ENCODE measurements at places on chromosomes 2 and 18.

GRCh38 chr2:197324801-197325200 is 14.2 kb upstream of the ANKRD44 start:
- DNase-seq, result no peak

GRCh38 chr18:30908381-30908780 is 134.2 kb downstream of the DSC3 start:
- no peak for DNase-seq

GRCh38 chr2:147789720-147790119 is 55.1 kb upstream of the ACVR2A start:
- no peak for DNase-seq

GRCh38 chr2:200968735-200969134 is 5.3 kb upstream of the ORC2 start:
- DNase-seq, result no peak

- DNase-seq, result no peak
Measured at GRCh38 chr2:227503433-227504406, 31.8 kb downstream of the AGFG1 start.

- no peak for DNase-seq
Measured at GRCh38 chr2:46315103-46315890, 18.1 kb downstream of the EPAS1 start.

DNA sequence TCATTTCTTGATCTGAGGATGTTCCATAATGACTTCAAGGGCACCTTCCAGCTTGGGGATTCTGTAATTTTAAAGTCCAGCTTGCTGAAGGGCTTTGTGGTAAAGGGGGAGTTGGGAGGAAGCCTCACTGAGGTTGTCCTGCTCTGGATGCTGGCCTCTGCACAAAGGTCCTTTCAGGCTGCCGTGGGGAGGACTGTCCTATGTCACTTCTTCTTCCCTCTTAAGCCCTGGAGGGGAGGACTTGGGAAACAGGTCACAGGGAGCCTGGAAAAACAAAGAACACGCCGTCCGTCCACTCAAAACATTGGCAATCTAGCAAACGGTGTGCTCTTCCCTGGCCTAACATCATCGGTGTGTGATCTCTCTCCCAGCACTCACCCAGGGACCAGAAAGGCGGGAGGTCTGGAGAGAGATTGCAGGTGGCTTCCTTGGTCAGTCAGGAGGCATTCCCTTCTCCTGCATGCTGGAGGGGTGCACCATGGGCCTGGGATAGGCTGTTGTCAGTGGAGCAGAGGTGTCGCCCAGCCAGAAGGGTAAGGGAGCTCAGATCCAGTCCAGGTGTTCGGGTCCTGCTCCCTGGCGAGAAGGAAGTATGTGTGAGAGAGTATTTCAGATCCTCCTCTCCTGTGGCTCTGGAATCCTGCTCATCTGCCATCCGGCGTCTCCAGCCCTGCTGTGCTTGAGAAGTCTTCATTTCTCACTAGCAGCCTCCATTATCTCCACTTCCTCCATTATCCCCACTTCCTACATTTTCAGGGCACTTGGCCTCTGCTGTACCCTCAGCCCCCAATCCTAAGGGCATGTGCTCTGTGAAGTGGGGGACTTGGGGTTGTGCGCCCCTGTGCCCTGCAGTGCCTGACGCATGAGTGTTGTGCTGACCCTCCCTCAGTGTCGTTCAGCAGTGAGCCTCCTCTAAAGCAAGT is 20.1 kb downstream of the ASAP2 start:
- DNase-seq, result no peak

DNA sequence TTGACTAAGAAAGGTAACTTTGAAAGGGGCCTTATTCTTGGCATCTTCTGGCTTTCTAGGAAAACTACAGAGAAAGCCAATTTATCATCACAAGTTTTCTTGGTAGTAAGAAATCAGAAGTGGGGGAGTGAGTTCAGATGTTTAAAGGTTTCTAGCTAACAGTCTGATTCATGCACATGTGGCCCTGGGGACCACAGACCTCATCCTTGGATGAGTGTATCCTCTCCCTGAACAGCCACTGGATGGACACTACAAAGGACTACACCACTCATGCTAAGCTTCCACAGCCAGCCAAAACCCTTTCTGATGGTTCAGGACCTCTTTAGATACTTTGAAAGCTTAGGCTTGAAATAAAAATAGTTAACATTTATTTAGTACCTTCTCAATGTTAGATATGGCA is 218.3 kb upstream of the STK17B start:
- no peak for DNase-seq

- DNase-seq, result no peak
Measured at GRCh38 chr2:184596819-184597411, 1.4 kb upstream of the ZNF804A start.

DNA sequence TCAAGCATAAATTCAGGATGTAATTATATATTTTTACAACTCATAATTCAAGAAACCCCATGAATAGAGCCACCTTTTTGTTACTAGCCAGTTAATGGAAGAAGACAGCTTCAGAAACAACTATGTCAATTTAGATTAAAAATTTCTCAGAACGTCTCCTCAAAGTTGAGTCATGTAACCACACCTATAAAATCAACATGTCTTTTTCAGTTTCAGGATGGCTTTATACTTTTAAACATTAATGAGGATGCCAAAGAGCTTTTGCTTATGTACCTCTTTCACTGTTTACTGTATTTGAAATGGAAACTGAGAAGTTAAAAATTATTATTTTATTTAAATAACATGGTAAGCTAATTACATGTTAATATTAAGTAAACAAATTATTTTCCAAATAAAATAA is 280.1 kb downstream of the PTH2R start:
- no peak for DNase-seq

DNA sequence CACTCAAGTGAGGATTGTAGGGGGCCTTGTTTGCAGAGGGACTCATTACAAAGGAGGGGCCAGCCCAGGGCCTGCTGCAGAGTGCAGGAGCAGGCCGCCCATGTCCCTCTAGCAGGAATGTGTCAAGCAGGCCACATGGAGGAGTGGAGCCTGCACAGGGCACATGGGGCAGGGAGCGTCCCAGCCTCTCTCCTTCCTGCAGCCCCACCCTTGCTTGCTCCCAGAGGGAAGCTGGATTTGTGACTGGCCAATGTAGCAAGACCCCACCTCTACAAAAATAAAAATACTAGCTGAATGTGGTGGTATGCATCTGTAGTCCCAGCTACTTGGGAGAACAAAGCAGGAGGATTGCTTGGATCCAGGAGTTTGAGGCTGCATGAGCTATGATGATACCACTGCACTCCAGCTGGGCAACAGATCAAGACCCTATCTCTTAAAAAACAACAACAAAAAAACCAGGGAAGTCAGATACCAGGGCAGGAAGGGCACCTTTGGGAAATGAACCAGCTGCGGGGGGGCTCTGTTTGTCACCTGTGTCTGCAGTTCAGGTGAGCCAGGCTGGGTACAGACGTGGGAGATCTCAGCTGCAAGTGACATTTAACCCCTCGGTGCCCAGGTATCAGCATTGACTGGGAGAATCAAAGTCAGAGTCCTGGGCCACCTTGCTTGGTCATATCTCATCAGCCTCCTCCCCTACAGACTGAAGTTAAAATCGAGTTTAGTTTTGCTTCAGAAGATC is 27.7 kb downstream of the IMPA2 start:
- no peak for DNase-seq

DNA sequence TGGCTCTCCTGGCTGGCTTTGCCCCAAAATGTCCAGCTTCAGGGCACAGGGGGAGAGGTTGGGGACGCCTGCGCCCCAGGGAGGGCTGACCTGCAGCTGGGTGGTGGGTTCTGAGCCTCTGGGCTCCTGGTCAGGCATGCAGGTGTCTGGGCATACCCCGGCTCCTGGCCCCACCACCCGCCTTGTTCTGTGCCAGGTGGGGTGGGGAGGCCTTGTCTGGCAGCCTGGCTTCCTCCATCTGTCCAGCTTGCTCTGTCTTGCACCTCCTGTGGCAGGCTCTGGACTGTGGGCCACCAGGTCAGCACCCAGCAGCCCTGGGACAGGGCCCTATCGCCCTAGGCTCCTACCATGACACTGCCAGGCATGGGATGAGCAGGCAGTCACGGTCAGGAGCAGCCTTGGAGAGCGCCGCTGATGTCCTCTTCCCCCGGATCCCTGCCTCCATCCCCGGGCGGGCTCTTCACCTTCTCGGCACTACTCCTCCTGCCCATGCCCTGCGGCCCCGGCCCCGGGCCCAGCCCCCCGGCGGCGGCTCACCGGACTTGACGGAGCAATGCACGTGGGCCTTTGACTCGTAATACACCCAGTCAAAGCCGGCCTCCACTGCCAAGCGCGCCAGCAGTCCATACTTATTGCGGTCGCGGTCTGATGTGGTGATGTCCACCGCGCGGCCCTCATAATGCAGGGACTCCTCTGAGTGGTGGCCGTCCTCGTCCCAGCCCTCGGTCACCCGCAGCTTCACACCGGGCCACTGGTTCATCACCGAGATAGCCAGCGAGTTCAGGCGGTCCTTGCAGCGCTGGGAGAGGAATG is 3.6 kb downstream of the IHH start:
- DNase-seq, result no peak

DNA sequence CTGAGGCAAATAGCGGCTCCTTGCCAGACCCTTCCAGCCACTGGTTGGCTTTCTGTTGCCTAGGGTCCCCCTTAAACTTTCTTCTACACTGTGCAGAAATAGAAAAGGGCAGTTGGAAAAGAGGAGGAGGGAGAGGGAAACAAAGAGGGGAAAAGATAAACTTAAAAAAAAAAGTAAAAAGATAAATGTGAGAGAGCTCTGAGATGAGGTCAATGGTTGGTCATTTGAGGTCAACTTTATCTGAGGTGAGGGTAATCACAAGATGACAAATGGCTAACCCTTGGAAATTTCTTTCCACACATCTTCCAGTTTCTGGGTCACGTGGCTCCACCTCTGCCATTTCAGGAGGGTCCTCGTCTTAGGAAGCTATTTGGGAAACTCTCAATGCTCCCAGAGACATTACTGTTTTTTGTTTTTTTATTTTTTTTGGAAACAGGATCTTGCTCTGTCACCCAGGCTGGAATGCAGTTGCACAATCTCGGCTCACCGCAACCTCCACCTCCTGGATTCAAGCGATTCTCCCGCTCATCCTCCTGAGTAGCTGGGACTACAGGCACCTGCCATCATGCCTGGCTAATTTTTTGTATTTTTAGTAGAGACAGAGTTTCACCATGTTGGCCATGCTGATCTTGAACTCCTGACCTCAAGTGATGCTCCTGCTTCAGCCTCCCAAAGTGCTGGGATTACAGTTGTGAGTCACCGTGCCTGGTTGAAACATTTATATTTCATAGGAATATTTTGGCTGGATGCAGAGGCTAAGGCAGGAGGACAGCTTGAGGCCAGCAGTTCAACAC is 199.9 kb downstream of the TGIF1 start:
- DNase-seq, result no peak

DNA sequence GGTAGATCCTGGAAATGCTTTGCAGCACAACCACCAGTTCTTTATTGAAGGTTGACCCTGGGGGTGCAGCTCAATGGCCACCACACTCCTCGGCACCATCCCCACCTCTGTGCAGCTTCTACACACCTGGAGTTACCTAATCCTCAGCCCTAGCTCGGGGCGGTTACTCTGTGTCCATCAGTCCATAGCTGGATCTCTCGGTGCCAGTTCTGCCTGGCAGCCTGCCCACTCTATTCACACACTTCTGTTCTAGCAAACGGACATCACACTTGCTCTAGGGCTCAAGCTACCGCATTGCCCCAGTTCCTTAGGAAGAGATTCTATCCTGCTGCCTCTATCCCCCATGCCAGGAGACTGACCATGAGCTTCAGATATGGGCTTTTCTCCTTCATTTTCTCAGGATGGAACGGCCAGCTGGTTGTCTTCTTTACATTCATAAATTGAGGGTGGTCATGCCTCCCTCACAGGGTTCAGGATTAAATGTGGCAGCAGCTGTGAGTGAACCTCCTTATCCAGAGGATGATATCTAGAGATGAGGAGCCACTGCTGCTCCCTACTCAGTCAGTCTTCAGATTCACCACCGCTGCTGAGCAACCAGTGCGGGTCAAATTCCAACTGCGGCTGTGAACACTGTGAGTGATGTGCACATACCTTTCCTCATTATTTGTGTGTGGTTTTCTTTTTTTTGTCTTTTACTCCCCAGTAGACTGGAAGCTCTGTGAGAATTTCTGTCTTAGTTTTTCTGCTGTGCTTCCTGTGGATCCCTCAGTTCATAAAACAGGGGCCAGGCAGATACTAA is 66.9 kb upstream of the TRIB2 start:
- no peak for DNase-seq

- DNase-seq, result no peak
Measured at GRCh38 chr2:18940184-18940583, 350.8 kb upstream of the NT5C1B start.

DNA sequence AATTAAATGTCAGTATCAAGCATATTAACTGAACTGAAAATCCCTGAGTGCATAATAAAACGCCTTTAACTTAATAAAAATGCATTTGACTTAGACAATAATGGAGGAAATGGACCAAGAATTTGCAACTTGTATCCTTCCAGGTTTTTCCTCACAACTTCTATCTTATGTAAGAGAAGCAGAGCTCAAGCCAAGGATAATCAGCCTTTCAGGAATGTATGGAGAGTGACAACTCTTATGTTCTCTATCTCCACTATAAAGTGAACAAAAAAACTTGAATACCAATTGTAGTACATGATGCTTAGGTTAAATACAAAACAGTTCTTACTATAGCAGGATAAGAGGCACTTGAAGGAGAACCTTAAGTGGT is 64.8 kb upstream of the CYP26B1 start:
- no peak for DNase-seq

GRCh38 chr18:42706029-42706608 is 409.4 kb downstream of the RIT2 start:
- DNase-seq, result no peak

GRCh38 chr2:1494257-1494656 is 81.0 kb downstream of the TPO start:
- no peak for DNase-seq

GRCh38 chr2:55461679-55462078 is 42.0 kb upstream of the CCDC88A start:
- no peak for DNase-seq

GRCh38 chr2:113263546-113263945 is 15.2 kb downstream of the PAX8 start:
- DNase-seq, result no peak

GRCh38 chr2:31267437-31268120 is 33.6 kb downstream of the EHD3 start:
- no peak for DNase-seq

- DNase-seq, result no peak
Measured at GRCh38 chr18:10010611-10011015, 96.8 kb downstream of the VAPA start.

DNA sequence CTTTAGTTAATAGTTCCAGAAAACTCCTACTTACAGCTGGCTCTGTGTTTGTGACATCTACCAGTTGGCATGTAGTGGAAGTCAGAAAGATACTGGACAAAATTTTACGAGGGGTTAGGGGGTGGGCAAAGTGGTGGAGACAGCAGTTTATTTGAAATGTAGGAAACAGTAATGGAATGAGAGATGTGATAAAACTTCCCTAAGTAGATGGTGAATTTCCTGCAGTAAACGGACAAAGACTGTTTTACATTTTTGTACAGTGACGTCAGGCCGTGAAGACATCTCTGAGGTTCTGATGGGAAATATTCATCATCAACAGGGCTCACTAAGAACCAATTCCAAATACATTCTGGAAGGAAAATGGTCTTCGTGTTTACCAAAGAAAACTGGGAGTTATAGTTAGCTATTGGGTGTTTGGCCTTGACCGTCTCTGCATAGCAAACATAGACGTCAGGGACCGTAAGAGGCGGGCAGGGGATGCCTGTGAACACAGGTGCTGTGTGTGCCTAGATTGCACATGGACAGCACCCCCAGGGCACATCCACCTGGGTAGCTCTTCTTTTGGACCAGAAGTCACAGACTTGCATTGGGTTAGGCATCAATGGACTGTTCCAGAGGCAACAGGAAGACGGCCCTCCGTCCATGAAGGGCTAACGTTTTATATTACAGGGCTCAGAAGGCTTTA is 131.5 kb downstream of the ZNF516 start:
- no peak for DNase-seq

GRCh38 chr2:42052702-42053481 is 5.1 kb downstream of the PKDCC start:
- no peak for DNase-seq
